ENCODE measurements at places on chromosomes 12 and 14.

- no peak for DNase-seq
Observed at GRCh38 chr12:21675641-21676040, 18.0 kb upstream of the LDHB start.

DNA sequence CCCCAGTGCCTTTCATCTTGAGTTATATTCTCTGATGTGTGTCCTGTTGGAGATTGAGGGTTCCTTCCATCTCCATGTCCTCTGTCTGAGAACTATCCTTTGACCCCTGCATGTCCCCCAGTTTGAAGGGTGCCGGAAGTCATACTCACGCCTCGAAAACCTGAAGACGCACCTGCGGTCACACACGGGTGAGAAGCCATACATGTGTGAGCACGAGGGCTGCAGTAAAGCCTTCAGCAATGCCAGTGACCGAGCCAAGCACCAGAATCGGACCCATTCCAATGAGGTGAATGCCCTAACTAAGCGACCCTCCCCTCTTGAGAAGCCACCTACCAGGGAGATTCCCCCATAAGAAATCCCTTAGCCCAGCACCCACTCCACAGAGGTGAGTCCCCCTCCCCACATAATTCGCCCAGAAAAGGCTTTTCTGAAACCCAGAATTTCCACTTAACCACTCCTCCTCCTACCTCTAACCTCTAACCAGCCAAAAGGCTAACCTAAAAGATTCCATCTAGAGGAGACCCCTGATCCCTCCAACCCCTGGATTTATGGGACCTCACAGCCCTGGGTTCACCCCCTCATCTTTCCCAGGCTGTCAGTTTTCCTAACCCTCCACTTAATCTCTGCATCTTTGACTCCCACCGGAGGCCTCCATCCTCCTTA, 7.8 kb downstream of the GLI1 start:
- DNase-seq, result no peak

DNA sequence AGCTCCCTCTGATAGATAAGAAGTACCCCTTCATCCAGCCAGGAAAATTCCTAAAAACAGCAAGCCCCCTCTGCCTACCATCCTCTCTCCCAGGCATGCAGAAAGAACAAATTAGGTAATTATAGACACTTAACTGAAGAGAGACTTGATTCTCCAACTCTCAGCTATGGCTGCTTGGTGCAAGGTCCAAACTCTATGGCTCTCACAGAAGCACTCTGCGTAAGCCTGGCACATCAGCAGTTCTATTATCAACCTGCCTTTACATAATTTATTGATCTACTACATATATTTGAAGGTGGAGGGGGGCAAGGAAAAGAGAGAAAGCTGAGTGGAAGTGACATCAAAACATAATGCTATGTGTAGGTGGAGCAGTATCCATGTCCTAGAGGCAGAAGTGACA, 1.1 kb upstream of the MYO1A start:
- no peak for DNase-seq

- no peak for DNase-seq
Observed at GRCh38 chr12:71890475-71890874, 48.2 kb upstream of the TPH2 start.

DNA sequence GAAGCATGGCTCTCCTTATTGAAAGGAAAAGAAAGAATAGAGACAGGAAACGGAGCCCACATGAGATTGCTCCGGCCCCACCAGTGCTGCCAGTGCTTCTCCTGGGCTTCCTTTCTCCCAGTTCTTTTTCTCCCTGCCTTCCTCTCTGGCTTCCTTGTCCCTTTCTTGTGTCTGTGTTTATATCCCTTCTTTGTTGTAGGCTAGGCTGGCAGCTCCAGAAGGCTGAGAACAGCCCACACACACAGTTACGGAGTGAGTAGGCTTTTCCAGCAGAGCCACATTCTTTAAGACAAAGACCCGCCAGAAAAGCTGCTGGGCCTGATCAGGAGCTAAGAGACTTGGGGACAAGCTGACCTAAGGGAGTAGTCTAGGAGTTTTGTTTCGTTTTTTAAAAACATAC, 13.0 kb downstream of the CIPC start:
- no peak for DNase-seq
